ENCODE measurements at places on chromosomes 4 and X. TPM values are rescaled to one million over a fixed set of nuclear protein-coding genes. Genes with fewer than 3 reads are reported as not detected.

DNA sequence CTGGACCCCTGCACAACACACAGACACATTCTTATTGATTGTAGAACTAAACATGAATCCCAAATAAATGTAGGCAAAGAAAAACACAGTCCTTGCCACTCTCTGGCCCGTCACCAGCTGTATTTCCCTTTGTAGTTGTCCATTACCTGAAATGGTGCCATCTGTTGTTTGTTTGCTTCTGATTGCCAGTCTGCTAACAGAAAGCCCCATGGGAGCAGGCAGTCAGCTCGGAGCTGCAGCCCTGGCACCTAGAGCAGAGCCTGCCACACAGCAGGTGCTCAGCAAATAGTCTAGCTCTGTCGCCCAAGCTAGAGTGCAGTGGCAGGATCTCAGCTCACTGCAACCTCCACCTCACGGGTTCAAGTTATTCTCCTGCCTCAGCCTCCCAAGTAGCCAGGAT lies 28.9 kb downstream of the CPLX1 start:
- no peak for DNase-seq

DNA sequence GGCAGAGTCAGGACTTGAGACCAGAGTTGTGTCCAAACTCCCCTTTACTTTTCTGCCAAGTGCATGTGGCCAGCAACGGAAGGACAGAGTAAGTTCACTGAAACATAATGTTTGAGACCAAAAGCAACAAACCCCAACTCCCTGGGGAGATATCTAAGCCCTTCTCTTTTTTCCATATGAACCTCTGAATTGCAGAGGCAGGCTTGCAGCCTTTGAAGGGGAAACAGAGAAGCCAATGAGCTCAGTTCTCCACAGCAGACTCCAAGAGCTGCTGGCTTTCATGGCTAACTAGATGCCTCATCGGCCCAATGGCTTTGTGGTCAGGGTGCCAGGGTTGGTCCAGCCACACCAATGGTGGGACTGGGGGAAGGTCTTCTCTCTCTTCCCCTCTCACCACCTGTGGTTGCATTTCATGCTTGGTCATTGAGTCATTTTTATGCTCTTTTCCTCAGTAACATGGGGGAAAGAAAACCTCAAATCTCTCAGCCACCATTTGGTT lies 34.0 kb downstream of the STARD8 start:
- DNase-seq: no peak

DNA sequence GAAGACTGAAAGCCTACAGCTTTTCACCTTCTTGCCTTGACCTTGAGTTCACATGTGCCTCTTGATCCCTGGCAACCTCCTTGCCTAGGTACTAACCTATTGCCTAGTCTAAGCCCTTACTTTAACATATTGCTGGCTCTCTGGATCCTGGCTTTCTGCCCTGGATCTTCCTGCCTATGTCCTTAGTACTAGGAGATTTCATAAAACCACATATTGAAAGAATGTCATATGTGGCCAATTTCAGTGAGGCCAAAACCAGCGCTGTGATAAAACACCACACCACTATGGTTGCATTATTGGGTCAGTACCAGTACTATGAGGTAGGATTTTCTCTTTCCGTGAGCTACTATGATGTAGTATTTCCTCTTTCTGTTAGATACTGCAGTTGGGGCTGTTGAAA lies 80.4 kb downstream of the CT47B1 start:
- no peak for DNase-seq

TEC gene
- total RNA-seq: 1.7 TPM

SLC16A2 gene
- 13.7 TPM for total RNA-seq
